D341Med (cell line): ENCODE measurements at places on chromosomes 7 and 10.

DNA sequence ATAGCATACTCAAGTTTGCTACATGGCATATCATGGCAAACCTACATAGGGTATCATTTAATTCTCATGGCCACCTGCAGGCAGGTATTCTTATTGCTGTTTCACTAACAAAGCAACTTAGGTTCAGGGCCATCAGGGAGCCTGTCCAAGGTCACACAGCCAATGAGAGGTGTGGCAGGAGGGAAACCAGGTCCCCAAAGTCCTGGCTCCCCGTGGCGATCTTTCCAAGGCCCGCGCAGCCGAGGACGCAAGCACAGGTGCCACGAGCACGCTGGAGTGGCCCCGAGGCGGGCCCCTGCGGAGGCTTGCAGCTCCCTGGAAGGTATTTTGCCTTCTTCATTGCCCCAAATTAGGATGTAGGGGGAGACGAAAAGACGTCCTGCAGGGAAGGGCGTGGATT, 20.8 kb downstream of the PRKAG2 start:
- DNase-seq = no peak

DNA sequence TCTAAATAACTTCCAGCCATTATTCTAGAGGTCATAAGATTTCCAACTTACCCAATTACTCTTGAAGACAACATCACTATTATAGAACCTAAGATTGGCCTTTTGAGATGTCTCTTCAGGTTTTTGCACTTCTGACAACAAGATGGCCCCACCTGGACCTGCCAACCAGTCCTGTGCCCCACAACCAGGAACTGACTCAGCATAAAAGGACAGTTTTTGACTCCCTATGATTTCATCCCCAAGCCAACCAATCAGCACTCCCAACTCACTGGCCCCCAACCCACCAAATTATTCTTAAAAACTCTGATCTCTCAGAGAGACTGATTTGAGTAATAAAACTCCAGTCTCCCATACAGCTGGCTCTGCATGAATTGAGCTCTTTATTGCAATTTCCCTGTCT, 94.4 kb downstream of the TMEM106B start:
- DNase-seq = no peak

- DNase-seq = no peak
Observed at GRCh38 chr7:23475576-23475839, 5.2 kb upstream of the IGF2BP3 start.

DNA sequence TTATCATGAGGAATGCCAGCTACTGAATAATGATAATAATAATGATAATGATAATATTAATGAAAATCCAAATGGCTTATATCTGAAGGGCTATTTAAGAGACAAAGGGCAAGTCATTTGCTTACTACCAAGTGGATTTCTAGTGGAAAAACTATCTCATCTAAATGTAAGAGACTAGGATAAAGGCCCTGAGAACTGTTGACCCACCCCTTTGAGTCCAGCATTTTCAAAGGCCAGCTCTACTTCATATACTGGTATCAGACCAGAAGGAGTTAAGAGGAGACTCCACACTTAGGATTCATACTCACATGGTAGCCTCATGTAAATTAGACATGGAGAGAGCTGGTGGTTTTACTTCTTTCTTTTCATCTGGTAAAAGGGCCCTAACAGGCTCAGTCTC, 76.0 kb downstream of the PHYHIPL start:
- no peak for DNase-seq

DNA sequence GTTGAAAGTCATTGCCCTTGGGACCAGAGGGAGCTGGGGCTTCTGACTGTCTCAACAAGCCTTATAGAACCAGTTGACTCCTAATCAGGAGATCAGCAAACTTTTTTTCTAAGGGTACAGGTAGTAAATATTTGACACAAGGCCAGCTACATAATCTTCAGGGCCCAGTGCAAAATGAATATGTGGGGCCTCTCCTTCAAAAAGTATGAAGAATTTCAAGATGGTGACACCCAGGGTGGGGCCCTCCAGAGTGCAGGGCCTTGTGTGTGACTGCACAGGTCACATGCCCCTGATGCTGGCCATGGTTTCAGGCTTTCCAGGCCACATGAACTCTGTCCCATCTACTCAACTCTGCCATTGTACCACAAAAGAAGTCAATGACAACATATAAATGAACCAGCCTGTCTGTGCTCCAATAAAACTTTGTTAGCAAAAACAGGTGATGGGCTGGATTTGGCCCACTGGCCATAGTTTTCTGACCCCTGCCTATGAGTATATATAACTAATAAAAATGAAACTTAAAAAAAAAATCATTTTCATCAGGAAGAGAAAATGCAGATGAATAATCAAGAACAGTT, 6.1 kb downstream of the MMRN2 start:
- no peak for DNase-seq

DNA sequence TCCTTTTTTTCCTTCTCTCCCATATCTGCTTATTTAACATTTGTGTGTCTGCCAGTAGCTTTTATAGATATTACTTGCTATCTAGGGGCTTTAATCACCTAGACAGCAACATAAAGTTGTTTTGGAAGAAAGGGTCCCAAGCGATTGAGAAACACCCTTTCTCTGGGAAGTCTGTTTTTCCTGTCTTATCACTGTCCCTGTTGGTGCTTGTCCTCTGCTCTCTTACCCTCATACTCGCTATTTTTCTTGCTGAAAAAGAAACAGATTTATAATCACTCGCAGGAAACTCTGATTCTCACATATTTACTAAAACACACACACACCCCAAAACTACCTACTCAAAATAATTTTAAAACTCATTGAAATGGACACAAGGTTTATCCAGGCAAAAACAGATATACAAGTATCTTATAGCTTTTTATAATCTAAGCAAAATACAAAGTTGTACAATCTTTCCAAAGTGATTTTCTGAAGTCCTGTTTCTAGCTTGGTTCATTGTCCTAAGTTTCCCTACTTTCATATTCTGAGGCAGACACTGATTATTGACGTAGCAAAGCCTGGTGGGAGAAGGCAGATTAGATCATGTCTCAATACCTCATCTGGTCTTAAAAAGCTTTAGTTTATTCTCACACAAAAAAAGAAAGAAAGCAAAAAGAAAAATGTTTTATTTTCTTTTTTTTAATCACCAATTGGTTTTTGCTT, 157.3 kb downstream of the CACNA2D1 start:
- DNase-seq = no peak

- DNase-seq = no peak
Observed at GRCh38 chr10:86341361-86341811, 25.2 kb downstream of the GRID1 start.

DNA sequence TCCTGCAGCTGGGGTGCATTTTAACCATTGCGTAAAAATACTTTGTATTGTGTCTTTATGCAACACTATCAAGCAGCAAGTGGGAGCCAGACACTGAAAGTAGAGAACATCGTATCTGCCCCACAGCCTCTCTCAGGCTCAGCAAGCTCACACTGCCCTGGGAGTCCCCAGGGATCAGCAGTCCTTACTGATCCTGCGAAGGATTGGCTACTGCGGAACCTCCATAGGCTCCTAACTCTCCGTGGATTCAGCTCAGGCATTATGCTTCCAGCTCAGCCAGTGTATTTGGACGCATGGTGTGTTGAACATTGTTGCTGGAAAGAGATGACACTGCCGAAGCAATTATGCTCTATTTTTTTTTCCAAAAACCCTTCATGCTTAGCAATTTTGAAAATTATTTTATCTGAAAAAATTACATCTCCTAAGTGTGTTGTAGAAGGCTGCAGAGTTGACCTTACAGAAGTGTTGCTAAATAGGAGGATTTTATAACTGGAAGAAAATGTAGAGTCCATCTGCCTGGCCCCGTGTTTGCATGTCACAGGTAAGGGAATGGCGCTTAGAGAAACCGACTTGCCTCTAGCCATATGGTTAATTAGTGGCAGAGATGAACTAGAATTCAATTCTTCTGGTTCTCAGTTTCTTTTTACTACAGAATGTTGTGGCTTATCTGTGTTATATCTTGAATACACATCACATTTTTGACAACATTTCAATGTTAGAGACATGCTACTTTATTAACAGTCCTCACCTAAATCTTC, 276.4 kb upstream of the COBL start:
- peak; percentile 82 for DNase-seq

DNA sequence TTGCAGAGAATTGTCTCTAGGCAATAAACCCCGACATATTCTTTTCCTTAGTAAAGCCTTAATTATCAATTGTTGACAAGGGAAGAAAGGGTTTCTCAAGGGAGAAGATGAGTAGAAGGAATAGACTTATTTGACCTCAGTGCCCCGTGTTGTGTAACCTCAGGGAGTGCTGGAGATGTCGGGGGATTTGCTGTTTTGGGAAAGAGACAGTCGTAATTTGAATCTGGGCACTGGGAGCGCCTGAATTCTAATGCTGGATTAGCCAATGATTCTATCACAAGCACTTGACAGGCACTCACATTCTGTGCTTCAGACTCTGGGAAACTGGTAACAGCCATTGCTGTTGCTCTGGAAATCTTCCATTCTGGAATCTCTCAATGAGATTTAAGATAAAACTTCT, 13.8 kb upstream of the LMOD2 start:
- no peak for DNase-seq

DNA sequence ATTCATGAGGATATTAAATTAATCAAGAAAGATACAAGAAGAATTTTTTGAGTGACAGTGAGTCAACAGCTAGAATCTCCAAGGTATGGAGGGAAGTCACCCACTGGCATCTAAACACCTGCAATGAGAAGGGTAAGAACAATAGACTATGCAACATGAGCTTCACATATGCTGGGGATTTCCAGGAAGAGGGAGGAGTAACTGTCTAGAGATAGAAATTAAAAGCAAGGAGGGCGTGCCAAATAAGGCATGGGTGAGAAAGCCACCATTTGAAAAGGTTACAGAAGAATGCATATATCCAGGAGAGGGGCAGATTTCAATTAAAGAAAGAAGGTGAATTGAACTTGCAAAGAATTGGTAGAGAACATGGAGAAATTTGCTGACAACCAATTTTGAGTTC, 365.7 kb downstream of the GPR37 start:
- no peak for DNase-seq

- DNase-seq = no peak
Observed at GRCh38 chr7:84701524-84702306, 485.1 kb downstream of the SEMA3D start.

GRCh38 chr7:81789406-81790119, 19.7 kb upstream of the HGF start:
- DNase-seq = no peak

GRCh38 chr10:93915598-93915997, 21.8 kb downstream of the SLC35G1 start:
- no peak for DNase-seq

- no peak for DNase-seq
Observed at GRCh38 chr10:88820748-88821401, 18.3 kb downstream of the LIPM start.
